IPS-NIHi11 (cell line): ENCODE measurements at places on chromosomes 4 and X.

GRCh38 chr4:174948826-174949225 lies 30.7 kb downstream of the ADAM29 start:
- DNase-seq, result no peak

- DNase-seq, result no peak
Observed at GRCh38 chr4:144699565-144699964, 53.6 kb downstream of the HHIP start.

- DNase-seq, result peak; percentile 19
Observed at GRCh38 chr4:113106108-113106507, 56.7 kb downstream of the ANK2 start.

GRCh38 chr4:118099106-118099505 lies 64.8 kb downstream of the NDST3 start:
- DNase-seq, result no peak

DNA sequence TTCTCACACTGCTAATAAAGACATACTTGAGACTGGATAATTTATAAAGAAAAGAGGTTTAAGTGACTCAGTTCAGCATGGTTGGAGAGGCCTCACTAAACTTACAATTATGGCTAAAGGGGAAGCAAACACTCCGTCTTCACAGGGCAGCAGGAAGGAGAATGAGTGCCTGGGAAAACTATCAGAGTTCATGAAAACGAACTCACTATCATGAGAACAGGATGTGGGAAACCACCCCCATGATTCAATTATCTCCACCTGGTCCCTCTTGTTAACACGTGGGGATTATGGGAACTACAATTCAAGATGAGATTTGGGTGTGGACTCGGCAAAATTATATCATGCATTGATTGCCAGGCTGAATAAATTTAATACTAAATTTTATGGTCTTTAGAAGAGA lies 592.7 kb downstream of the GRXCR1 start:
- no peak for DNase-seq

GRCh38 chr4:138251938-138252337 lies 9.8 kb upstream of the SLC7A11 start:
- DNase-seq, result no peak

GRCh38 chr4:126956184-126956897 lies 676.4 kb upstream of the INTU start:
- no peak for DNase-seq

- no peak for DNase-seq
Observed at GRCh38 chrX:130840345-130840744, 62.7 kb downstream of the ENOX2 start.

DNA sequence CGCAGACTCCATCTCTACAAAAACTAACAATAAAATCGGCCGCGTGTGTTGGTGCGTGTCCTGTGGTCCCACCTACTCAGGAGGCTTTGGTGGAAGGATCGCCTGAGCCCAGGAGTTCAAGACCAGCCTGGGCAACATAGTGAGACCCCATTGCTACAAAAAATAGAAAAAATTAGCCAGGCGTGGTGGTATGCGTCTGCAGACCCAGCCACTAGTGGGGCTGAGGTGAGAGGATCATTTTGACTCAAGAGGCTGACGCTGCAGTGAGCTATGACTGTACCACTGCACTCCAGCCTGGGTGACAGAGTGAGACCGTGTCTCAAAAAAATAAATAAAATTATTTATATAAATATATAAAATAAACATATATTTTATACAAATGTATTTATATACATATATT lies 22.3 kb downstream of the ASMTL start:
- no peak for DNase-seq
